ENCODE measurements at places on chromosomes 4 and X.

- no peak for DNase-seq
Observed at GRCh38 chr4:78056265-78057129, 626 bp upstream of the FRAS1 start.

- no peak for DNase-seq
Observed at GRCh38 chr4:41548305-41548880, 10.4 kb downstream of the LIMCH1 start.

DNA sequence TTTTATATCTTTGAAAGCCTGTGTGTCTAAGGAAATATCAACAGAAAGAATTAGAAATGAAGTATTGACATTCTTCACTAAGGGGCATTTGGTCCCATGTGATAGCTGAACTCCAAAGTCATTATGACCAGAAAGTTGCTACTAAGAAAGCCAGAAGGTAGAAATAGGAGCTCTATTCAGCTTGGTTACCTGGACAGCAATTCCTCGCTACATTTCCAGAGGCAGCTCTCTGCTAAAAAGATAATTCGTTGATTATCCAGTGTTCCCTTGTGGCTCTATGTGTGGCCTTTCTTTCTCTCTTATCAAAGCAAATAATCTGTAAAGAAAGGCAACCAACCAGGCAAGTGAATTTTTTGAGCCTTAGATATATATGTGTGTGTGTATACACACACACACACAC, 341.3 kb downstream of the ADGRL3 start:
- no peak for DNase-seq

- DNase-seq = no peak
Observed at GRCh38 chr4:54231419-54231767, 2.3 kb downstream of the PDGFRA start.

- DNase-seq = no peak
Observed at GRCh38 chr4:57064811-57065711, 45.1 kb downstream of the IGFBP7 start.

DNA sequence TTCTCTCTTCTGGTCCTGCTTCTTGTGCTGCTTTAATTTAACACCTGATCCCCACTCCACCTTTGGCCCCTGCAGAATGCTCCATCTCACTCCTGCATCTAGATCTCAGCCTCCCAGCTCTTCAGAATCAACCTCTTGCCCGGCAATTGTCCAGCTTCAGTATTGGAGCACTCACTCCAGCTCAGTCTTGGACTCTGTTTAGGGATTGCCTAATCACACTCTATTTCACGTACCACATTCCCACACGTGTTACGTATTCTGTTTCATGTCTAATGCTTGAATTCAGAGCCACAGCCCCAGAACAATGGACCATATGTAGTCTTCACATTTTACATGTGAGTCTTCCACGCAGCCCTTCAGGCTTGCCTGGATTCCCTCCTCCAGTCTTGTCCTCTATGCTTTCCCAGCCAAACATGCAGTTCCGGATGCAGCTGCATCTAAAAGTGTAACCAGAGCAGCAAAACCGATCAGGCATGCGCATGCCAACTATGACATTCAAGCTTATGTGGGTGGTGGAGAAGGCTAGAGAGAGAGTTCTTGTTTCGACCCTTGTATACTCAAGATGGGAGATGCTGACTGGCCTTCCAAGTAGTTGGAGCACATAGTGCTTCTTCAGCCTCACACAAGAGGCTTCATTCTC, 105.2 kb upstream of the FAM9A start:
- DNase-seq = no peak

GRCh38 chrX:109533005-109533404, 3.6 kb upstream of the NXT2 start:
- peak; percentile 7 for DNase-seq

DNA sequence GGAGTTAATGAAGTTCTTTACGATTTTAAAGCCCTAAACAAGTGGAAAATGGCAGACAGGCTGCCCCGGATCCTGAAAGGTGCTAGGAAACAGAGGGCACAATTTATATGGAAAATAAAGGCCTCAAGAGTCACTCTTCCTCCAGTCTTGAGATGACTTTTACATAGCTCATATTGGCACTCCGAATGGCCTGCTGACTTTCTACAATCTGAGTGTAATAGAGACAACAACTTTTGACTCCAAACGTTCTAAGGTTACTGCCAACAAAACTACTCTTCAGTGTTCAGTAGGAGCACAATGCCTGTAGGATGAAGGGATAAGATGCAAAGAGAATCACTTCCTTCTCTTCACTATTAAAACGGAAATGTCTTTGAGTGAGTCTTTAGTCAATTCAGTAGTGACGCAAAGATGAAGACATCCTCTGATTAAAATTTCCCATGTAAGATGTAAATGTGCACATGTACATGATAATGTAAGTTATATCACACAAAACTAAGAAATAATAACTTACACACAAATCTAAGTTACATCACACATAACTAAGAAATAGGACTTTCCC, 40.5 kb downstream of the VEGFC start:
- DNase-seq = no peak

DNA sequence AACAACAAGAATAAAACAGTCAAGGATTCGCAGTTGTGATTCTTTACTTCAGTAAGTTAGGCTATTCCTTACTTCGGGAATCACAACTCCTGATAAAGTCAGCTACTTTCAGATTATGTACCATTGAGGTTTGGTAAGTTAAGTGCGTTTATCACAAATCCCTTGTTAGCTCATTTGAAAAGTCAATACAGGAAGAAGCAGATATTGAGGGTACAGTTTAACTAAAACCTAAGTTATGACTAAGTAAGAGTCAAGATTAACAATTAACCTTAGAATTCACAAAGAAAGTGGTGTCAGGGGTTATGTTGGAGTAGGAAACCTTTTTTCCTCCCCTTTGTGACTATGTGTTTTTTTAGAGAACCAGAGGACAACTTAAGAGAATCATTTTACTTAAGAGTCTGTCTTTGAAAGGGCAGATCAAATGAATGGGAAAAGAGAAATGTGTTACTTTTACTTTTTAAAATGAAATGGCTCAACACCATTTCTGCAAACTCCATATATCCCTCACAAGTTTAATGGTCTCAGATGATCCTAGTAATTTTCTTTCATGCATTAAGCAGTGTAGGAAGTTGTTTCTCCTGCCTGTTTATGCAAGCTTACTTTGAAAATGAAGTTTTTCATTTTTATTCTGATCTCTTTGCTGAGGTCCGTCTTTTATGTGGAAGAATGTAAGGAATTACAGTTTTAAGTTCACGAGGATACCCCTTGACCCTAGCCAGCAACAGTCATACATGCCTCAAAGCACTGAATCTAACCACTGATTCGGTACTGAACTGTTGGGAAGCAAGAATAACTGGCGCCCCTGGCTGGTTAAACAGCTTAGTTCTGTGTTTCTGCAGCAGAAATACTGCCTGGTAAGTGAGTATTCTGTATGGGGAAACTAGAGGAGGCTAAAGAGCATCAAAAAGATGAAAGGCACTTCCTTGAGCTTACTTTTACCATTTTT, 211.7 kb downstream of the SLC4A4 start:
- DNase-seq = no peak

DNA sequence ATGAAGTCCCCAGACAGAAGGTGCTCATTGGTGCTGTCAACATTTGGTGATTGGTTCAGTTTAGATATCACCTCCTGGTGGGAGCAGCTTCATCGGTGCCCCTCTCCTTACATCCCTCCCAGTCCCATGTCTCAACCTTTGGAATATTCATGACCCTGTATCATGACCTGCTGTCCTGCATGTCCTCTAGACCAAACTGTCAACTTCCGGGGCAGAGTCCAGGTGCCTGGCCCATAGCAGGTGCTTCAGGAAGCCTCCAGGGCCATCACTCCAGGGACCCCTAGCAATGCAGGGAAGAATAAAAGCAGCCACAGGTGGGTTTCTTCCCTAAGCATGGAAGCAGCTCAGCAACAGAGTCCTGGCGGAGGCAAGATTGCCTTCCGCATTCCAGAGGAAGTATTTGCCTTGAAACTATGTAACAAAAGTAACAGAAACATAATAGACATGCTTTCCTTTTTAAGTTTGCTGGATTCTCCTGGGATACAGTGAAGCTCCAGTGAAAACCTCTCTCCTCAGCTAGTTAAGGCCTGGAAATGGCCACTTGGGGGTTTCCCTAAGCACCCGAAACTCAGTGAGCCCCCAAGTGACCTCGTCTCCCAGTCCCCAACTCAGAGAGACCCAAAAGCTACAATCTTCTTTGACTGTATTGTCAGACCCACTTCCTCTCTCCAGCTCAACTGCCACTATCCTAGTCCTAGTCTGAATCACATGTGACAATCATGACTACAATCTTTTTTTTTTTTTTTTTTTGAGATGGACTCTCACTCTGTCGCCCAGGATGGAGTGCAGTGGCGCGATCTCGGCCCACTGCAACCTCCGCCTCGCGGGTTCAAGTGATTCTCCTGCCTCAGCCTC, 1.3 kb upstream of the ATP6AP1 start:
- DNase-seq = no peak

DNA sequence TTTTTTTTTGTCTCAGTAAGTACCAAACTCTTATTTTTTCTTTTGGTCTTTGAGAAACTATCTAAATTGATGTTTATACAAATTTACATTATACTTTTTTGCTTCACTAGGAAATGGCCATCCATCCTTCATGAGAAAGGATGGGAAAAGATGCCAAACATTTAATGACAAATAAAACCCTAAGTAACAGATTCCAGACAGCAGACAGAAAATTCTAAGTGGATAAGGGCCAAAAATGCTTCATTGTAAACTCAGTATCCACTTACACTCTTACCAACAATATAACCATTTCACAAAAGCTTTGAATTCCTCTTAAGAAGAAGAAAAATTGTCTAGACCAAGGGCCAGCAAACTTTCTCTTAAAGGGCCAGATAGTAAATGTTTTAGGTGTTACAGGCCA, 3.5 kb downstream of the GUCY1B1 start:
- DNase-seq = no peak
